ENCODE measurements at places on chromosomes 6 and 20. TPM values are rescaled to one million over a fixed set of nuclear protein-coding genes. Genes with fewer than 3 reads are reported as not detected.

DNA sequence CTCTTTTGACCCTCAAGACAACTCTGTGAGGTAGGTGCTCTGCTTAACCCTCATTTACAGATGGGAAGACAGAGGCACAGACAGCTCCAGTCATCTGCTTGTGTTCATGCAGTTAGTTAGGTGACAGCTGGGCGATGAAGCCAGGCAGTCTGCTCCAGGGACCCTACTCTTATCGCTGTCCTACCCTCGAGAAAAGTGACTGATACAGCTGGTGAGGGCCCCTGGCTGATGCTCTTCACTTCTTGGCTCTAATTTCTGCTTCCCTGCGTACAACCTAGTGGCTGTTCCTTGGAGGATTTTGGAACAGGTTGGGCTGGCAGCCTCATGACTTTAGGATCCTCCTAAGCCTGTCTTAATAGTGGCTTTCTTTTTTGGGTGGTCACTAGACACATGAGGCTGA, 9.1 kb upstream of the TJAP1 start:
- DNase-seq, result no peak

MTRF1L gene
- polyA plus RNA-seq, result 16.8 TPM

DNA sequence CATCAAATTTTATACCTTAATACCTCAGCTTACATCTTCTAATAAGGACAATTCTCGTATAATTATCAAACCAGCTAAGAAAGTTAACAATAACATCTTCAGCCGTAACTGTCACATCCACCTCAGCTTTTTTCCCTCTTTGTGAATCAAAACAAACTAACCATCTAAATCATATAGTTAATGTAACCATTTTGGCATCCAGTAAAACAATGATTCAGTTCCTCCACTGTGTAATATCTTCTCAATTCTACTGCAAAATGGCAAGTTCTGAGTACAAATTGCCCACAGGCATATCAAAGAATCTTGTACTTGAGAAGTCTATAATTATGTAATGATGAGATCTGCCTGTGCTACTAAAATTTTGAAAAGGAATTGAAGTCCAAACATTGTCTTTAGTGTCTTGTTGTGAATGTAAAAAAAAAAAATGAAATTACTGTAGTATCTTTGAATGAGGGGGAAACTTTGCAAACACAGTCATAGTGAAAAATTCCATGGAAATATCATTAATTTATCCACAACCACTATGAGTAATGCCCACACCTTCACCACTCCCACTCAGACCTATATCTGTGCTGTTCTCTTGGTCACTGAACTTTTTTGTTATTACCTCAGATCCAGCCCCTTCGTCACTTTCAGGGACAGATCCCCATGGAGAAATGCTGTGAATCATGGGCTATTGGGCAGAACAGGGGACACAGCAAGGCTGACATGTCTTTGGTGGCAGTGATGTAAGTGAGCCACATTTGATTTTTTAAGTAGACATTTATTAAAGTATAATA, 178.6 kb upstream of the RAB32 start:
- no peak for DNase-seq

- DNase-seq, result peak; percentile 99
These were observed 310.7 kb downstream of the EYA4 start for GRCh38 chr6:133551847-133552341.

DNA sequence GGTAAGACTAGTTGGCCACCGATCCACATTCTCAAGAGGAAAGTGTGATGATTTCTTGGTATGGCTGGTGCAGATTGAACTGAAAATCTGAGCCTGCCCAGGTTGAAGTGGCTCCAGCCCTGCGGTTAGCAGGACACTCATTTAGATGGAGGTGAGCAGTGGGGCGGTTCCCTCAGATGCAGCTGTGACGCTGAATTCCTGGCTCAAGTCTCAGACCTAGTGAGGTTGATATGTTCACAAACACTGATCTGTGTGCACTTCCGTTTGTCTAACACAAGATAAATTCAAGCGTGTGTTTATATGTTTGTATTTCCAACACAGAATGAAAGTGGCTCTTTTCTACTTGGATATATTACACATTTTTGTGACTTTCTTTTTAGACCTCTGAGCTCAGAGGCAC, 83.4 kb upstream of the FRMD1 start:
- no peak for DNase-seq

GRCh38 chr6:104969108-104969507, 12.2 kb downstream of the LIN28B start:
- DNase-seq, result no peak

All from AG04450 (cell line).